Mammary epithelial cell (primary cell): ENCODE measurements at places on chromosomes 16 and 17.

DNA sequence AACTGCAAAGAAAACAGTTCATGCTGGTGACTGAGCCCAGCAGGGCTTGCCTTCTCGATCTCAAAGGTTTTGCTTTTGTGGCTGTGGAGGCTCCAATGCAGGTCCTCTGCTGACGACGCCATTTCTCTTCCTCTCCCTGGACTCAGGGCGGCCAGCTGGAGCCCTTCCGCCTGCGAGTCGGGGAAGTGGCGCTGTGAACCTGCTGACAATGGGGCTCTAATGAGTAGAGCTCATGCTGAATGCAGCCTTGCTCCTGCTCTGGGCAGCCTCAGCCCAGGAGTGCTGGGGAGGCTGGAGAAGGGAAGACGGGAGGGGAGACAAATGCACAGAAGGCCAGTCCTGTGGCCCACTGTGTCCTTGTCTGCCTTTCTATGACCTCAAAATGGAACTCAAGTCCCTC, 43.8 kb downstream of the VAC14 start:
- DNase-seq, result no peak

GRCh38 chr16:62035115-62036092, 834 bp downstream of the CDH8 start:
- no peak for DNase-seq

DNA sequence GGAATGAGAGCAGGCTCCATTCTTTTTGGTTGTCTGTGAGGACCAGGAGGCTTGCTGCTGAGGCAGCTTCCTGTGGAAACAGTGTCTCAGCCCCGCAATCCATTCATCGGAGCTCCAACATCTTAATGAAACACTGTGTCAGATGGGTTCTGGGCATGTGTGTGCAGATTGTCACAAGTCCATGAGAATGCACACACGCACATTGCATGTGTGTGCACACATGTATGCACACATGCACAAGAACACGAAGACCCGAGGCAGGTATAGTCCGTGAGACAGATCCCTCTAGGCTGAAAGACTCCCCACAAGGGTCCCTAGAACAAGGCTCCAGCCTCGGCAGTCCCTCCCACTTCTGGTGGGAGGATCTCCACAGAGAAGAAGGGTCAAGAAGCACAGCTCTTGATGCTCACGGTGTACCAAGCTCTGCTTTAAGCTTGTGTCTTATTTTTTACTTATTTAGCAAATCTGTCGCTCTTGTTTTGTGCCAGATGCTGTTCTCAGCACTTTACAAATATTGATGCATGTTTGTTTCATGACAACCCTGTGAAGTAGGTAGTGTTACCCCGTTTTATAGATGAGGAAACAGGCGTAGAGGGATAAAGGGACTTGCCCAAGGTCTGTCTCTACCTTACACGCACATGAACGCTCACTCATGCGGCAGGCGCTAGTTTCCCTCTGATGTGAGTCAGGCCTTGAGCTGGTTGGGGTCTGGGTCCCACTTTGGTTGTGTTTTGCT, 213.1 kb downstream of the SEC14L1 start:
- DNase-seq, result no peak

DNA sequence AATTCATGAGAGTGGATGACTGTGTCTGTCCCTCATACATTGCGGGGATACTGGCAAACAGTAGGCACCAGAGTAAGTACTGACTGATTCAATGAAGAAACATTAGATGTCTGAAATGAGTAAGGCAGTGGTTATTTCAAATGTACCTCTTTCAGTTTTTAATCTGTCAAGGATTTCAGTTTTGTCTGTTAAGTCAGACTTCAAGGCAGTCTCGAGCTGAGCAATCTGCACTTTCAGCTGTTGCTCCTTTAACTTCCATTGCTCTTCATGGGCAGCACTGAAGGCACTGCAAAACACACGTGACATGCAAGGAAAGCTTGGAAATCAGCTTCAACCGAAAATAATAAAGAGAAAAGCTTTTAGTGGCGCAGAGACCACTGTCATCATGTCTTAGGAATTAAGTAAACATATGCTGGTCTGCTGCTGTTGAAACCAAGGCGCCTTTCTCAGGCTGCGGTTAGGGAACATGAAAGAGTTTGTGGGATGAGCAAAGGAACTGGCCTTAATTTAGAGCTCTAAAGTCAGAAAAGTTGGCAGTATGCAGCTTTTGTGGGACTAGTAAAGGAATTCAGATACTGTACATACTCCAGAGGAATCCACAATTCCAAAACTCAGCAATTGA, 38.8 kb downstream of the RPGRIP1L start:
- DNase-seq, result no peak

DNA sequence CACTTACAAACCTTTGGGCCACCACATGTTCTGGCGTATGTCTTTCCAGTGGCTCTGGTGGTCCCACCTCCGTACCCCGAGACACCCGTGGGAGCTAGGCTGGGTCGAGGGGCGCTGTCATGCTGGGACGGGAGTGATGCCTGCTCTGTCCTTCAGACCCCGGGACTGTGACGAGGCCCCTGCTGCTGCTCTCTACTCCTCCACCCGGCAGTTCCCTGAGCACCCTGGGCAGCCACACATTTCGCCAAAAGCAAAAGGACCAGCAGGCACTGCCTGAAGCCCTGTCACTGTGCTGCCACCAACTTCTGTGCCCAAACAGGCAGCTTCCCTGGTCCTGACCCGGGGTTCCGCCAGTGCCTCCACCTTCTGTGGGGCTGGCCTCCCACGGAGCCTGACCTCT, 15.5 kb downstream of the DOC2B start:
- no peak for DNase-seq

DNA sequence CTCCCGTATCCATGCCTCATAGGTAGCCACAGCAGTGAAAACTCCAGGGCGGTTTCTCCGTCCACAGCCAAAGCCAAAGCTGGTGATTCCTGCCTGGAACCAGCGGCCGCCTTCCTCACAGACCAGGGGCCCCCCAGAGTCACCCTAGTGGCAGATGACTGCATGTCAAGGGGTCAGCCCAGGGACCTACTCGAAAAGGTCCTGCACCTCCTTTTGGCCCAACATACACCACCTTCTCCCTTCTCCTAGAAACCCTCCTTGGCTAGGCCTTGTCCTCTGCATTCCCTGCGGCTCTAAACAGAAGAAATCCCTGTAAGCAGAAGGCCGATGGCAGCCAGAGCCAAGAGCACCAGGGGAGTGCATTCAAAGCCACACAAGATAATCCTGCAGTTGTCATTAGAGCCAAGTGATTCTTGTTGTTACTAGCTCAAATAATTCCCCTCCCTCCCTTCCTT, 6.1 kb downstream of the PRSS36 start:
- DNase-seq, result no peak

DNA sequence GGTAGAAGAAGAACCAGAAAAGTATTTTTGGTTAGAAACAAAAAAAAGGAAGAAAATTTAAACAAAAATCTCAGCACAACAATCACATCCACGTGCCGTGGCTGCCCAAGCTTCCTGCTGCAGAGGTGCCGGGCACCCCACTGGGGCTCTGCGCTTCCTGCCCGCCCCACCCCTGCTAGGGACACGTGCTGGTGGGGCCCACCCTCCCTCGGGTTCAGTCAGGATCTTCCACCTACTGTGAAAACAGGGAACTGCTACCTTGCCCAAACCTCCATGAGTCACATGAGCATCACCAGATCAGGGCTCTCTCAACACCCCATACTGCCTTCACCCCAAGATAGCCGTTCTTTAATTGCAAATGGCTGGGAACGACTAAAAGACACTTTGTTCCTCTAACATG, 24.4 kb upstream of the CYTH1 start:
- DNase-seq, result no peak

GRCh38 chr17:10156948-10157607, 41.3 kb downstream of the GAS7 start:
- DNase-seq, result no peak

GRCh38 chr17:7045492-7046126, 1.7 kb upstream of the SLC16A11 start:
- peak; percentile 64 for DNase-seq

GRCh38 chr17:61065263-61065773, 334.3 kb upstream of the TBX2 start:
- DNase-seq, result no peak

GRCh38 chr17:17041018-17041521, 1.2 kb upstream of the MPRIP start:
- DNase-seq, result peak; percentile 40

GRCh38 chr17:77740481-77740880, 218.0 kb upstream of the TNRC6C start:
- DNase-seq, result no peak

DNA sequence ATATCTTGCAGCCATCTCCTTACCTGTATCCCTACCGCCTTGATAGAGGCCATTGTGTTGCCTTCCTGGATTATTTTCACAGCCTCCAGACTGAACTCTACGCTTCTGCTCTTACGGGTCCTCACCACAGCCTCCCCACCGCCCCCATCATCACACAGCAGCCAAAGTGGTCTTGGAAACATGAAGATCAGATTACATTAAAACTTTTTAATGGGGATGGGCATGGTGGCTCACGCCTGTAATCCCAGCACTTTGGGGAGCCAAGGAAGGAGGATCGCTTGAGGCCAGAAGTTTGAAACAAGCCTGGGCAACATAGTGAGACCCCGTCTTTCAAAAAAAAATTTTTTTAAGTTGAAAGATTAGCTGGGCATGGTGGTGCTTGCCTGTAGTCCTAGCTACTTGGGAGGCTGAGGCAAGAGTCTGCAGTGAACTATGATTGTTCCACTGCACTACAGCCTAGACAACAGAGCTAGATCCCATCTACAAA, 150.5 kb downstream of the NPIPB5 start:
- no peak for DNase-seq

- DNase-seq, result peak; percentile 91
Observed at GRCh38 chr17:69757688-69758430, 317.2 kb upstream of the KCNJ16 start.

GRCh38 chr17:76541739-76542454, 2.1 kb downstream of the PRCD start:
- no peak for DNase-seq

DNA sequence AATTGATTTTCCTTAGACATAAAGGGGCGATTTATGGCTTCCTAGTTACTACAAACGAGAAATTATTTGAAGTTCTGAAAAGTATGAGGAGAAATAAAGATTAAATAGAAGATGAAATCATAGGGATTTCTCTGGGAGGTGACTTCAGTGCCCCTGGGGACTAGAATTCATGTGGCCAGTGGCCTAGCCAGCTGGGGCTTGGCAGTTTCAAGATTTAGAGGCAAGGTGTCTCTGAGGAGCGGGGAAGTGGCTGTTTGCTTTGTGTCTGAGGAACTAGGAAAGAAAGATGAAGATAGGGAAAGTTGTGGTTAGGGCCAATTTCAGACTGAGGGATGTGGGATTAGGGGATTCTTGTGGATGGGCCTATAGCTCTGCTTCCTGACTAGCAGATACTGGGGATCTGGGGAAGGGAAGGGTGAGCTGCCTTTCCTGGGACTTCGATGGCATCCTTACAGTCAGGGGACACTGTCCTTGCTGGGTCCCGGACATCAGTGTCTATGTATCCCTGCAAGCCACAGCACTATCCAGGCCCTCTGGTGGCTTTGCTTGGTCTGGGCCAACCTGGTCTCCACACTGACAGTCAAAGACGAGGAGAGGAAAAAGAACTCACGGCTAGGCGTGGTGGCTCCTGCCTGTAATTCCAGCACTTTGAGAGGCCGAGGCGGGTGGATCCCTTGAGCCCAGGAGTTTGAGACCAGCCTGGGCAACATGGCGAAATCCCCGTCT, 22.4 kb upstream of the MEOX1 start:
- no peak for DNase-seq

DNA sequence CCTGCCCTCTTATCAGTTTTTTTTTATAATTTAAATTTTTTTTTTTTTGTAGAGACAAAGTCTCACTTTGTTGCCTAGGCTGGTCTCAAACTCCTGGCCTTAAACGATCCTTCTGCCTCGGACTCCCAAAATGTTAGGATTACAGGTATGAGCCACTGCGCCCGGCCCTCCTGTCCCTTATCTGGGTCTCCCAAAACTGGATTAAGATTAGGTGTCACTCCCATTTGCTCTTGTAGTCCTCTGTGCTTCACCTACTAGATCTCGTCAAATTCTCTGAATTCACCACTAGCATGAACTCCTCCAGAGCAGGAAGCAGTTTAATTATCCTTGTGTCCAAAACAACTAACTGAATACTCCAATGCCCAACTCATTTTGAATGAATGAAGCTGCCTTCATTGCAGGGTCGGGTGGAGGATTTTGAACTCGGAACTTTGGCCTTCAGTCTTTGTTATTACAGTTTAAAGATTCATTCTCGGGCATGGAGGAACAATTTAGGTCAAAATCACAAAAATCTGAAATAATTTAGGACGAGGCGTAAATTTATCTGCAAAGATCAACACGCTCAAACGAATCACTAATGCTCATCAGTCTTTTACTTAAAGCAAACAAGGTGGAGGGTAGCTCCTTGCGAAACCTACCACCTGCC, 802 bp upstream of the ATXN2L start:
- no peak for DNase-seq

DNA sequence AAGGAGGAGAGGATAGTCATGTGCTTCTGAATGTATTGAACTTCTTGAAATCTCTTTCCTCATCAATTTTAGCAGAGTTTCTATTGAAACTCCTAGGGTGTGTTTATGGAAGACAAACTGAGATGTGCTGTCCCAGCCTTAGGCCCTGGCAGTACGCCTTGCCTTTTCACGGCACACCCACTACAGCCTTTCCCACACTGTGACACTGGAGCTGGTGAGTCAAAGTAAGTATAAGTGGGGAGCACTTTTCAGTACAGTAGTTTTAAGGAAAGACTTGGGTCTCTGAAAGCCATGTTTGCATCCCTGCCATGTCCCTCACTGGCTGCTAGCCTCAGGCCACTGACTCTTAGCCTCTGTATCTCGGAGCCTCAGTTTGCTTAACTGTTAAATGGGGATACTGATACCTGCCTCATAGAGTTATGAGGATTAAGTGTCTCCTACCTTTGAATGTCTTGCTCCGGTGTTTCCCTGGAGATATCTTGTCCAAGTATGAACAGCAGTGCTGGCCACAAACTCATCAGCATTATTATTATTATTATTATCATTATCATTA, 144.7 kb upstream of the CRHR1 start:
- DNase-seq, result no peak

GRCh38 chr17:17781591-17782496, 54.9 kb downstream of the SREBF1 start:
- no peak for DNase-seq

GRCh38 chr16:67860589-67861398, 12.1 kb upstream of the EDC4 start:
- peak; percentile 75 for DNase-seq

DNA sequence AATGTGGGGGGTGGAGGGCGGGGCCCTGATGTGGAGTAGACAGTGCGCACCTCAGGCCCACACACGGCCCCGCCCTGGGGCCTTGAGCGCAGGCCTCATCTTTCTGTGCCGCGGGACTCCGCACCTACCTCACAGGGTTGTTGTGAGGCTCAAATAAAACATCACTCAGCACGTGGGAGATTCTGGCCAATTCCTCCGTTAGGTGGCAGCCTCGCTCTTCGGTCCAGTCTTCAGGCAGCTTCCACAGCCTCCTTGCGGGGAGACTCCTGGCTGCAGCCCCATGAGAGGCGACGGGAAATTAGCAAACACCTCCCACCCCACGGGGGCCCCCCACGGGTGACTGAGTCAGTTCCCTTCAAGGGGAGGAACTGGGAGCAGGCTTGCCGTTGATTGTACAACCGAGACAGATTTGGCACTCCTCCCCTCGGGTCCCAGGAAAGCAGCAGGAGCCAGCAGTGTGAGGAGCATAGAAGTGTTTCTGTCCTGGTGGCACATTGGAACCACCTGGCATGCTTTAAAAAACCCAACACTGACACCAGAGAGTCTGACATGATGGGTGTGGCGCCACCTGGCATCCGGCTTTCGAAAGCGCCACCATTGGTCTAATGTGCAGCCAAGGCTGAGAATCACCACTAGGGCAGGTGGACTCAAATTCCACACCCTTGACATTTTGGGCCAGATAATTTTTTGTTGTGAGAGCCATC, 7.6 kb downstream of the MRM1 start:
- peak; percentile 70 for DNase-seq
